ENCODE measurements at places on chromosomes 4 and X. TPM values are rescaled to one million over a fixed set of nuclear protein-coding genes. Genes with fewer than 3 reads are reported as not detected.

DMRTC1 gene
- total RNA-seq, result not detected

ADH7 gene
- total RNA-seq, result not detected

GPRIN3 gene
- 51.6 TPM for total RNA-seq

SULT1E1 gene
- not detected for total RNA-seq

ITGB1BP2 gene
- 0.84 TPM for total RNA-seq

EDA2R gene
- total RNA-seq, result 0.10 TPM

CFI gene
- under 0.01 TPM for total RNA-seq
